ENCODE measurements at places on chromosomes 6 and 20.

GRCh38 chr6:44582930-44583329 is 195.4 kb downstream of the CDC5L start:
- no peak for DNase-seq

- DNase-seq, result no peak
Observed at GRCh38 chr20:53513489-53514298, 79.9 kb downstream of the ZNF217 start.

DNA sequence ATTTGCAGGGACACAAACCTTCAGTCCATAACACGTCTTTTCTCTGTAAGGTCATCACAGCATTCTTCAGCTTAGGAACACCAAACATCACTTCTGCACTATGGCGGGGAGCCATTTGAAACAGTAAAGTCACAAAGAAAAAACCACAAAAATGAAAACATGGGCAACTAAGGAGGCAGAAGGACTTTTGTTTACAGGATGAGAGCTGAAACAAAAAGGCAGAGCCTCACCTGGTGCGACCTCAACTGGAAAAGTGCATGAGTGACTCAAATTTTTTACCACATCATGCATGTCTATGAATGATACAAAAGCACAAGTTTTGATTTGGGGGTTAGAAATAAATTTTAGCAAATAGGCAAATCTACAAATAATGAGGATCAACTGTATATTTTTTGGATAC is 68.2 kb upstream of the TNFAIP3 start:
- DNase-seq, result no peak

DNA sequence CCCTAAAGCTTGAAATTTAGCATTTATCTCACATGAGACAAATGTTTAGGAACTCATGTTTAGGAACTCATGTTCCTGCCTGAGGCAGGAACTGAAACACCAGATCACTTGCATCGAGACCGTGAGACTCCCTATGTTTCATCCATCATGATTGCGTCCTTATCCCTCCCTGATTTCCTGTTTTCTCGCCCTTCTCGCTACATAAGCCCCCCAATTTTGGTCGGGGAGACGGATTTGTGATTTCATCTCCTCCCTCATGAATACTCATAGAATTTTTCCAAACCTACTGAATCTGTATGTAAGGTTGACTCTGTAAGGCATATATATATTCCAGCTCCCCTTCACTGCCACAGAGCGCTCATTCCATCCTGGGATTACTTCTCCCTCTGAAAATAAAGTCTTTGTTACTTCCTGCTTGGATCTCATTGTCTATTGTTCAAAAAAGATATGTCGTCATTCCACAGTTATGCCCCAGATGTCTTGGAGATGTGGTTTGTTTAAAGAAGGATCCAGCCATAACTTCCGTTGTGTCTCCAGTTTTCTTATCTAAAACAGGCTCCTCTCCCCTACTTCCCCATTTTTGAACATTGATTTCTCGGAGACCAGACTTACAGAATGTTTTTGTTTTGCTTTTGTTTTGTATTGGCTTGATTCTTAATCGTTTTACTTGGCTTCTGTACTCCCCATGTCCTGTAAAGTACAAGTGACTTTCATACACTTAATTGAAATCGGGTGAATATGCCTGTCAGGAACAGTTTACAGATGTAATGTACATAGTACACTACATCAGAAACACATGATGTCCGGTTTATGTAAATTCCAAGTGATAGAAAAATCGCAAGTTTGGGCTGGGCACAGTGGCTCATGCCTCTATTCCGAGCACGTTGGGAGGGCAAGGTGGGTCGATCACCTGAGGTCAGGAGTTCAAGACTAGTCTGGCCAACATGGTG is 118.7 kb downstream of the HFE start:
- DNase-seq, result no peak

DNA sequence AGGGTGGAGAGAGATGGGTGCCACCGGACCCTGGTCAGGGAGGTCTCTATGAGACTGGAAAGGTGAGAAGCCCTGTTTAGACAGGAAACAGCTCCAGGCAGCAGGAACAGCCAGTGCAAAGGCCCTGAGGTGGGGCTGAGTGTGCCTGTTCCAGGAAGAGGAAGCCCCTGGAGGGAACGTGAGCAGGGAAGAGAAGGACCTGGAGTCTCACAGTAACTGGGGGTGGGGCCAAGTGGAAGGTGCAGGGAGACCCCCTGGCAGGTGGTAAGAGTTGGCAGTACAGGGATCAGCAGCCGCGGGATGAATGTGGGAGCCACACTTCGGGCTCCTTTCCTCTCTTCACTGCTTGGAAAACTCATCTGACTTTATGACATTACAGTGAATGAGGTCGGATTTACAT is 43.8 kb upstream of the CST5 start:
- DNase-seq, result no peak

- no peak for DNase-seq
Observed at GRCh38 chr6:105112577-105112976, 67.2 kb downstream of the POPDC3 start.
